ENCODE measurements at places on chromosomes 5 and 9.

GRCh38 chr5:568061-568781 is 43.9 kb upstream of the CEP72 start:
- no peak for DNase-seq

GRCh38 chr5:36934740-36935356 is 58.3 kb downstream of the NIPBL start:
- no peak for DNase-seq

DNA sequence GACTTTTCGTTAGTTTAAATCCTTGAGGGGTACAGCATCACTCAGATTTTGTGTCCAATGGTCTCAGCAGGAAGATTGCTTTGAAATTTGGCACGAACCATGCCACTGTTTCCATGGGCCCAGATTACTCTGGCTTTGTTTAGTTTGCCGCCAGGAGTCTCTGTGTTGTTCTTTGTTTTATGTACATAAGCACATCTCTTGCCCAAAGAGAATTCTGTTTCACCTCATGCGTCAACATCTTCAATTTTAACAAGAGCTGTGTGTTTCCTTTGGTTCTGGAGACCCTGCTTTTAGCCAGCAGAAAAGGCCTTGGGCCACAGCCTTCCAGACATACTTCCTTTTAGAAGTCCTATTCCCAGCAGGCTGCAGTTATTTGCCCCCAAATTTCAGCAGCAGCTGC is 62.4 kb downstream of the TNPO1 start:
- DNase-seq: no peak

DNA sequence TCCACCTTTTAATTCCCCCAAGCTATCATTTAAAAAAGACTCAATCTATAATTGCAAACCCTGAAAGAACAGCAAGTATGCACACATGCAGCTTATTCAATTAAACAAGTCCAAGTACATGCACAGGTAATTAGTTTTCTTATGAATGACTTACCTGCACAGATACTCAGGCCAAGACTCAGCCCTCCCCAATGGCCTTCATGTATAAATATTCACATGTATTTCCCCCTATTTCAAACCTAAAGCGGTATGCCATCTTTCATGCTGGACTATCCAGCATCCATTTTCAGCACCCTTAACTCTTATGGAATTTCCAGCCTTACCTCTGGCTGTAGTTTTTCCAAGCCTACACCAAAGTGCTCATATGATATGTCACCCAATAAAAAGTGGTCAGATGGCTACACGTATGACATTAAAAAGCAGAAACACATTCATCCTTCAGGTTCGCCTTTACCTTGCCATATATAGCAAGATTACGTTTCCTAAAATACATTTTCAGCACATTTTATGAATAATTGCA is 205.5 kb downstream of the MEF2C start:
- DNase-seq: no peak

DNA sequence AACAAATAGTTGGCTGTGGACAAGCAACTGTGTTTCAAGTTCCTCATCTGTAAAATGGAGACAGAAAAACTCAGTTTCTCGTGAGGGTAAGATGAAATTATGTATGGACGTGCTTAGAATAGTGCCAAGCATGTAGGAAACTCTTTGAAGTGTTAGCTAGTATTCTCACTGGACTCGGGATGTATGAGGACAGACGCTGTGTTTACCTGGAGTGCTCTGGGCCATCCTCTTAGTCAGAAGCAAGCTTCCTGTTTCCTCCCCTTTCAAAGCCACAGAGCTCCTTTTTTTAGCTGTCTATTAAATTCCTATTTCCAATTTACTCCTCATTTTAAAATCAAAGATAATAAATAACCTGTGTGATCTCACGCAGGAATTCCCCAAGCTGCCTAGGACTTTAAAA is 23.8 kb upstream of the IQGAP2 start:
- no peak for DNase-seq

DNA sequence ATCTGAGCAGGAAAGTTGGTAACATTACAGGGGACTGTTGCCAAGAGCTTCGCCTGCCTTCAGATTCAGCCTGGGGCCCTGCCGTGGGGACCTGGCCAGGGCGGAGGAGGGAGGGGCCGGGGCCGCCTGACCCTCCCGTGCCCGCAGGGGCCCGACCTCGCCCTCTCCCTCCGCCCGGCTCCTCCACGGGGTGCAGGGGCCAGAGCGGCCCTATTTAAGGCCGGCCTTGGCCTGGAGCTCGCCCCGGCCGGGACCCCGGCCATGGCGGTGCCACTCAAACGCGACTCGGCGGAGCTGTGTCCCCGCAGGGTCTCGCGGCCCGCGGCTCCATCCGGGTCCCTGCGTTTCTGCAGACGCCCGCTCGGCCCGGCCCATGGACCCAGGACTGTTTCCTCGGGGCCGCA is 757 bp downstream of the TMEM250 start:
- no peak for DNase-seq

GRCh38 chr5:139709582-139710318 is 61.6 kb downstream of the CXXC5 start:
- DNase-seq: peak; percentile 20

DNA sequence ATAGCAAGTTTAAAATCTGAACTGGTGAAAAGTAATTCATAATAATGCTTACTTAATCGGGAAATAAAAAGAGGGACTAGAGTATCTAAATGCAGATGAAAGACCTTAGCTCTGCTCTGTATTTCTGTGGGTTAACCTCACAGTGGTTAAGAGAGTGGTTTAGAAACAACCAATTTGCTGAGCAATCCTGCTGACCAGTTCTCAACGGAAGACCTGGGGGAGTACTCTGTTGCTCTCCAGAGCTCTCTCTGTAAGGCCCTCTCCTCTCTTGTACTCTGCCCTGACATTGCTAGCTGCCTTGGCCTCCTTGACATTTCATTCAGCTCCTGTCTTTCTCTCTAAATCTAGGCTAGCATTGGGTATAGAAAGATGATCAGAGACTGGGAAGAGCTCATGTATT is 1186.6 kb upstream of the SEMA6A start:
- no peak for DNase-seq

DNA sequence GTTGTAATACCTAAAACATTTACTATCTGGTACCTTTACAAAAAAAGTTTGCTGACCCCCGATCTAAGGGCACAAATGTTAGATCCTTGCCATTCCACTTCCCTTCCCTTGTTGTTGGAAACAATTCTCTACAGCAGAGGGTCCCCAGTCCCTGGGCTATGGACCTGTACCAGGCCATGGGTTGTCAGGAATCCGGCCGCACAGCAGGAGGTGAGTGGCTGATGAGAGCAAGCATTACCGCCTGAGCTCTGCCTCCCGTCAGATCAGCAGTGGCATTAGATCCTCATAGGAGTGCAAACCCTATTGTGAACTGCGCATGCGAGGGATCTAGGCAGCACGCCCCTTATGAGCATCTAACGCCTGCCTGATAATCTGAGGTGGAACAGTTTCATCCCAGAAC is 248.5 kb downstream of the AP3B1 start:
- DNase-seq: no peak

GRCh38 chr5:66880401-66880800 is 284.2 kb downstream of the MAST4 start:
- DNase-seq: no peak

DNA sequence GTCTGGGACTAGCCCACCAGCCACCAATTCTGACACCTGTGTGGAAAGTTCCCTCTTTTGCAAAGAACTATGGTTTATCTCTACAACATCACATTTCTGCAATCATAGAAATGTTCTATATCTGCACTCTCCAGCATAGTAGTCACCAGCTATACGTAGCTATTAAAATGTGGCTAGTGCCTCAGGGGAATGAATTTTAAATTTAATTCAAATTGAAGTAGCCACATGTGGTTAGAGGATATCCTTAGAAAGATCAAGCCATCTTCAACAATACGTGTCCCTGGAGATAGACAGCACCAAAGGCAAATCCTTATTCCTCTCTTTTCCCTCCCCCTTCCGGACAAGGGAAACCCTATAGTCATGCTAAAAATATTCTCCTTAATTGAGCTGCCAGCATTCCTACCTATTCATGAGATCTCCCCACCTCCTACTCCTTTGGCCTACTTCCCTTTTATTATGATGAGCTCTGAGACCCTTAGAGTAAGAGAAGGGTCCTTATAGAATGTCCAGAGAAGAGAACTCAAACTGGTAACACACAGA is 11.1 kb downstream of the LCP2 start:
- no peak for DNase-seq

GRCh38 chr5:172800088-172800551 is 29.1 kb upstream of the DUSP1 start:
- no peak for DNase-seq

DNA sequence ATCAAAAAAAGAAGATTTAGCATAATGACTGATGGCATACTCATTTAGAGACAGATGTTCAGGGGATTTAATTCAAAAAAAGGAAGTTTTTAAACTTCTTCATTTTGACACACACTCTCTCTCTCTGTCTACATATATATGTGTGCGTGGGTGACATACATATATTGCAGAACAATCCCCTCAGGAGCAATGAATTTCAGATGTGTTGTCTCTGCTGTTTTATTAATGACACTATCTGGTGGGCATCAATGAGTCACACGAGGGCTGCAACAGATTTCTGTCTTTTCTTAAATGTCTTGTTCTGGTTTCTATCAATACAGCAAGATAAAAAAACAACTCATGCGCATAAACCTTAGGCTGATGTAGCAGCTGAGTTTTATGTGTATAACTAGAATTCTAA is 123.5 kb upstream of the SLCO6A1 start:
- no peak for DNase-seq

- DNase-seq: no peak
These were observed 24.9 kb downstream of the PCDHGC5 start for GRCh38 chr5:141513627-141514329.

Data from central memory CD4-positive, alpha-beta T cell (primary cell).